ENCODE measurements at places on chromosomes 11 and 22.

DNA sequence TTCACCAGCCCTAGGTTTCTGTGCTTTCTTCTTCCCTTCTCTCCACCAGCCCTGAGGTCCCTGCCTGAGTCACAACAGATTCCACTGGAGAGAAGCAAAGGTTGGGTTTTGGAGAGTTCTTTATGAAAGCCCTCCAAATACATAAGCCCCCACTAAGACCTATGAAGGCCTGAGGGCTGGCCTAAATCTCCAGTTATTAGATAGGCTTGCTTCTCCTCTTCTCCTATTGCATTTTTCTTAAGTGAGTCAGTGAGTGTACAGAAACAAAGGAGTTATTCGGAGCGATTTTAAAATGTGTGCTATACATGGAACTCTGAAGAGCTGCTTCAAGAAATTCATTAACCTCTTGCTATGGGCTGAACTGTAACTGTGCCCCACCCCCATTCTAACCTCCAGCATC, 1057.3 kb downstream of the OPCML start:
- no peak overlapping the region for H3K27ac ChIP-seq
- H3K4me3 ChIP-seq: no peak overlapping the region
- H3K27me3 ChIP-seq: no peaks in the 10 kb centered on the region
- peak; percentile 24 for DNase-seq
- H3K4me1 ChIP-seq: peaks cover 28% of the 10 kb centered on the region
- no peaks in the 10 kb centered on the region for H3K36me3 ChIP-seq

- H3K27ac ChIP-seq: no peak overlapping the region
- DNase-seq: peak; percentile 53
- H3K27me3 ChIP-seq: no peaks in the 10 kb centered on the region
- H3K4me1 ChIP-seq: peaks cover 11% of the 10 kb centered on the region
- H3K36me3 ChIP-seq: no peaks in the 10 kb centered on the region
- no peak overlapping the region for H3K4me3 ChIP-seq
Measured at GRCh38 chr11:10314199-10315072, 9.6 kb downstream of the ADM start.

GRCh38 chr11:106061249-106061784, 15.8 kb downstream of the KBTBD3 start:
- H3K4me1 ChIP-seq: no peaks in the 10 kb centered on the region
- H3K36me3 ChIP-seq: no peaks in the 10 kb centered on the region
- no peak for DNase-seq
- H3K4me3 ChIP-seq: no peak overlapping the region
- H3K27ac ChIP-seq: no peak overlapping the region

DNA sequence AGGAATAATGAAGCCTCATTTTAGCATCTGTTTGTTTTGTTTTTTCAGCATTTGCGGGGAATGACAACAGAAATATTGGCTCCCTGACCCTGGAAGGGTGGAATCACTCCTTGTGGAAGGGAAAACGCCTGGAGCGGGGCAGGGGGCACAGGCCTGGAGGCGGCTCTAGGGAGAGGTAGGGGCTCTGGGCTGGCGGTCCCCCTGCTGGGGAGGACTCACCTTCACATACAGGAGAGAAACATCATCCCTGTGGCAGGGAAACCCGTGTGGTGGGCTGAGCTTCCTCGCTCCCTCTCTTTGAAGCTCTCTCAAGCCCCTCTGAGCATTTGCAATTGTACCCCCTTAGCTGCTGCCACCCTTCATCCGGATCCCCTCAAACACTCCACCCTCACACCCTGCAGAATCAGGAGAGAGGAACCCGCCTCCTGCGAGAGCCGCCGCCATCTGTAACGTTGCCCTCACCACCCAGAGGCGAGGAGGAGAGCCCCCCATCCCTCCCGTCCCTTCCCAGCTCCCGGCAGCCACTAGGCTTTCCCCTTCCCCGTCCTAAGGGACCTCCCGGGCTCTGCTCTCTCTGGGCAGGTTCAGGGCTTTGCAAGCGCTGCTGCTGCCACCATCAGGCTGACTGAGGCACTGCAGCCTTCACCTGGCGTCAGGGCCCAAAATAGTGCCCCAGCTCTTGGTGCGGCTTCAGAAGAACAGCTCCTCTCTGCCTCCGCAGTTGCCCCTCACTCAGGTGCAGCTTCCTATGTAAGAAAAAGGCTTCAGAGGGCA, 10.4 kb downstream of the KIRREL3 start:
- peak overlapping the region; percentile 100 for H3K27ac ChIP-seq
- H3K27me3 ChIP-seq: no peaks in the 10 kb centered on the region
- peaks cover 55% of the 10 kb centered on the region for H3K4me1 ChIP-seq
- no peaks in the 10 kb centered on the region for H3K36me3 ChIP-seq

GRCh38 chr11:33413301-33413700, 156.1 kb downstream of the HIPK3 start:
- no peak overlapping the region for H3K27ac ChIP-seq
- peak; percentile 38 for DNase-seq
- H3K4me1 ChIP-seq: peaks cover 26% of the 10 kb centered on the region
- H3K27me3 ChIP-seq: no peaks in the 10 kb centered on the region
- H3K4me3 ChIP-seq: no peak overlapping the region

GRCh38 chr11:95503047-95503446, 272.0 kb upstream of the SESN3 start:
- H3K4me3 ChIP-seq: no peak overlapping the region
- DNase-seq: peak; percentile 50
- H3K27me3 ChIP-seq: no peaks in the 10 kb centered on the region
- H3K4me1 ChIP-seq: peaks cover 40% of the 10 kb centered on the region
- no peaks in the 10 kb centered on the region for H3K36me3 ChIP-seq

DNA sequence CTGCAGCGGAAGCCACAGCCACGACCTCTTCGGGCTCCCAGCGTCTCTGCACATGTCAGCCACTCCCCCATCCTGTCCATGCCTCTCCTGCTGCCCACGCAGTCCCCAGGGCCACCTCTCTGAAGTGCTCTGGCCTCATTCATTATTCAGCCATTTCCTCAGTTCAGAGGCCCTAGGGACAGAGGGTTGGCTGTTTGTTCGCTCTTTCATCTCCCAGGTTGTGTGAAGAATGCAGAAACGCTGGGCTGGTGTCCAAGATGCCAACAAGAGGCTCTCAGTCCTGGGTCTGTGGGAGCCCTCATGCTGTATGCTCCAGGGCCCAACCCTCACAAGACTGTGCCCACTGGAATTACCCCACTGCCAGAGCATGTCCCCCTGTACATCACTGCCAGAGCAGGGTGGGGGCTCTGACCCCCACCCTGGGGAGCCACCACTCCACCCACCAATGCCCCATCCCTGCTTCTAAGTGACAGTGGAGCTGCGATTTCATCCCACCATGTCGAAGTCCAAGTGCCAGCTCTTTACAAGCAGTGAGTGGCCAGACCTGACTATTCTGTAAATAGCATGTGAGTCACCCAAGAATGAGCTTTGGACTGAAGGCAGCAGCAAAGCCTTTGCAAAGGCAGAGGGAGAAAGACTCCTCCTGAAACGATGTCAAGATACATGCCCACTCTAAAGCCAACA, 209.6 kb downstream of the BUD13 start:
- H3K4me3 ChIP-seq: no peak overlapping the region
- no peaks in the 10 kb centered on the region for H3K27me3 ChIP-seq
- H3K36me3 ChIP-seq: no peaks in the 10 kb centered on the region
- peak; percentile 76 for DNase-seq
- no peak overlapping the region for H3K27ac ChIP-seq

GRCh38 chr11:43547430-43547831, 133.1 kb upstream of the HSD17B12 start:
- no peaks in the 10 kb centered on the region for H3K36me3 ChIP-seq
- peak overlapping the region; percentile 47 for H3K4me3 ChIP-seq
- no peak overlapping the region for H3K27ac ChIP-seq
- DNase-seq: peak; percentile 52
- H3K27me3 ChIP-seq: no peaks in the 10 kb centered on the region

- no peak overlapping the region for H3K4me3 ChIP-seq
- H3K4me1 ChIP-seq: peaks cover 12% of the 10 kb centered on the region
- H3K27ac ChIP-seq: no peak overlapping the region
- no peak for DNase-seq
- H3K27me3 ChIP-seq: no peaks in the 10 kb centered on the region
Measured at GRCh38 chr22:40676644-40677043, 2.6 kb upstream of the MCHR1 start.

DNA sequence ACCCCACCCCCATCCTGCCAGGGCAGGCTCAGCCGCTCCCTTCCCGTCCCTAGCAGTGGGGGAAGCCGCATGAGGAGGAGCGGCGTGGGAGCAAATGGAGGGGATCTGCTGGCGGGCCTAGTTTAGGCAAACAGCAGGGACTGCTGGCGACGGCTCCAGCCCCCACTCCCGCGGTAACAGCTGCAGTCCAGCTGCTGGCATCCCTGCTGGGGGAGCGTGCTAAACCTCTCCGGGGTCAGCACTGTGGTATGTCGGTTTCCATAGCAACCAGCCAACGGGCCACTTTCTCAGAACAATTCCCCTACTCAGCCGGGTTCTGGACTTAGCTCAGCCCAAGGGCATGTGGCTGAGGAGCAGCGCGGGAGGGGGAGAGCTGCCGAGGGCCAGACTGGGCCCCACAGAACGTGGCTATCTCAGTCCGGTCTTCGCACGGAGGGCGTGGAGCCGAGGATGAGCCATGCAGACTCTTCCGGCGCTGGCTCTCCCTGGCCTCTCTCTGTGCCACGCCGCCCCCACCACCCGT, 98.8 kb downstream of the PKNOX2 start:
- H3K4me1 ChIP-seq: peaks cover 20% of the 10 kb centered on the region
- no peaks in the 10 kb centered on the region for H3K27me3 ChIP-seq
- no peaks in the 10 kb centered on the region for H3K36me3 ChIP-seq
- DNase-seq: peak; percentile 99
- H3K4me3 ChIP-seq: no peak overlapping the region
